Stimulated activated CD8-positive, alpha-beta memory T cell treated with anti-CD3 and anti-CD28 coated beads, Interleukin-12 subunit alpha, Interleukin-12 subunit beta, amount 100 ng/mL, for 1 hour (primary cell): ENCODE measurements at places on chromosomes 13 and 19.

DNA sequence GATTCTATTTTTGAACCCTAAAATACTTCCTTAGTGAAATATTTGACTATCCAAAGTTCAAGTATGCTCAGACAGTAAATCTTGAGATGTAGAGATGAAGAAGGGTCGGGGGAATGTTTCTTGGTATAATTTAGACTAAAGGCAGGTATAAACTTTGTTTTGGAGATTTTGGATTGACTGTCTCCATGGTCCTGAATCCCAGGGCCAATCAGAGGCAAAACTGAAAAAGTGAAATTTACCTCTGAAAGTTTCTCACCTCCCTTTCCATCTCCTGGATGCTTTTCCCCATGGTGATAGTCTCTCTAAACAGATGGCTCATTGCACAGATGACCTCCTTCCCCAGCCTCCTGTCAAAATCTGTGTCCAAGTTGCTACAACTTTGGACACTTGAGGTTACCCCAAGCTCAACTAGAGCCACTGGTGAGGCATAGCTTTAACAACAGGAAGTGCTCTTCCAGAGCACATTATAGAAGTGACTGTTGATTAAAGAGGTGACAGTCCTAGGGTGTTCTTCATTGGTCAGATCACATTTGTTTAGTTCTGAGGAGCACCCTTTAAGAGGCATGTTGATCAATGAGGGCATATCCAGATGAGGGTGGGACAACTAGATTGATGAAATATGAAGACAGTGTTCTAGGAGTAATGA is 128.4 kb downstream of the AKAP11 start:
- no peak for DNase-seq

DNA sequence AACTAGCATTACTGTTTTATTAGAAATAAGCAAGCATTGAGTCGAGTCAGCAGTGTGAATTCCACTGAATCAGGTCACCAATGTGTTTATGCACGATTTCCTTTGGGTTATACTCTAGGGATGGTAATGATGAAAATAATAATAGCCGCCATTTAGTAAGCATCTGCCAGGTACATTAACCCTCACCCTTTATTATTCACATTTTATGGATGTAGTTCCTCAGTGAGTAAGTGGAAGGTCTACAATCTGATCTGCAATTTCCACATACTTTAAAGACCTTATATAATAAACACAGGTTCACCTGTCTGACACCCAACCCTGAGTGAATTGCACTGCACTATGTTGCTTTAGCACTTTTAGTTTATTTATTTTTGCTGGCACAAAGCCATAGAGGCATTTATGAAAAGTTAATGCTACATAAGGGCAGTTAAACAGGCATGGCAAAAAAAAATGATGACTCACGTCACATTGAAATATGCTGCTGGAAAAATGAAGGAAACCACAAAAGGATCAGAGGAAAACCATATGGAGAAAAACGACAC is 122.4 kb downstream of the TRPC4 start:
- no peak for DNase-seq

- no peak for DNase-seq
Measured at GRCh38 chr13:107296804-107297203, 728.9 kb upstream of the ARGLU1 start.

- no peak for DNase-seq
Measured at GRCh38 chr13:45198924-45199323, 1.9 kb downstream of the KCTD4 start.

DNA sequence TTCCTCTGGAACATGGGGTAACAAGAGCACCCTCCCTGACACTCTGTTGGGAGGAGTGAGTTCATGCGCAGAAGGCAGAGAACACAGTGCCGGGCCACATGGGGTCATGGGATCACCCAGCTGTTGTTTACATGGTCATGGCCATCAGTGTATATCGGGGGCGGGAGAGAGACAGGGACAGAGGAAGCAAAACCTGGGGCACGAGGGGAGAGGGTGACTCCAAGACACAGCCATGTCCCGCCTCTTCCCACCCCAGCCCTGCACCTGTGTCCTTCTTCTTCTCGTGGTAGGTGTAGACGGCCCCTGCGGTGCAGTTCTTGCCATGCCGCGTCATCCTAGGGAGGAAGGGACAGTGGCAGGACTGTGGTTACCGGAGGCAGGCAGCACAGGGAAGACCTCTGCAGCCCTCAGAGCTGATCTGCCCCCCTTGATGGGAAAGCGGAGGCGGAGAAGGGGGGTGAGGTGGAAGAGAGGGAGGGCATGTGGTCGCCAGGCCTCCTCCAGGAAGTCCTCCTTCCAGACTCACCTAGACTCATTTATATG is 19.9 kb downstream of the NOSIP start:
- DNase-seq, result no peak

GRCh38 chr13:85141401-85141800 is 657.8 kb downstream of the SLITRK6 start:
- no peak for DNase-seq

GRCh38 chr13:51549050-51549449 is 35.2 kb upstream of the WDFY2 start:
- DNase-seq, result no peak

DNA sequence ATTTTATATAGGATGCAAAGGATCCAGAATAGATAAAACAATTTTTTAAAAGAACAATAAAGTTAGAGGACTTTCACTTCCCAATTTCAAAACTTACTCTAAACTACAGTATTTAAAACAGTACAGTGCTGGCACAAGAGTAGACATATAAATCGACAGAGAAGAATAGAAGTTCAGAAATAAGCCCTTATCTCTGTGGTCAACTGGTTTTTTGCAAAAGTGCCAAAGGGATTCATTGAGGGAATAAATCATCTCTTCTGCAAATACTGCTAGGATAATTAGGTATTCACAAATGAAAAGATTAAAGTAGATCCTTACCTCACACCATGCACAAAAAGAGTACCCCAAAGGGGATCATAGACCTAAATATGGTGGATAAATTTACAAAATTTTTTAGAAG is 431.0 kb upstream of the HTR2A start:
- no peak for DNase-seq

- DNase-seq, result no peak
Measured at GRCh38 chr13:39501702-39502324, 101.2 kb downstream of the LHFPL6 start.

- peak; percentile 55 for DNase-seq
Measured at GRCh38 chr19:3146677-3147100, 10.9 kb downstream of the GNA15 start.

GRCh38 chr13:67740871-67741535 is 510.9 kb upstream of the PCDH9 start:
- DNase-seq, result no peak

GRCh38 chr13:57633141-57633949 is 1.8 kb downstream of the PCDH17 start:
- DNase-seq, result no peak

DNA sequence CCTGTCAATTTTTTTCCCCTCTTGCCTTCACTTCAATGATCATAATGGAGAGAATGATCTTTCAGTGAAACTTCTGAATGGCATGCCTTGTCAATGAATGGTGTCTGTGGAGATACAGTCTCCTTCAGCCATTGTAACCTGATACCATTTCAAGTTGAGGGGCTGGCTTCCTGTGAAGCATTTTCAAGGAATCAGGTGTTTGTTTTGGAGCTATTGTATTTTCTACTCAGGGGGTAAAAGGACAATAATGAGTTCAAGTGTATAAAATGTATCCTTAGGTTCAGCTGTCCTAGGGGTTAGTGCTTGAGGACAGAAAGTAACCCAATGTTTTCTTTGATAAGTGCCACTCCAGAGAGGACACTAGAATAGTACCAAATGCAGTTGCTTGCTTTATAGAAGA is 23.8 kb upstream of the CBY2 start:
- DNase-seq, result no peak
